ENCODE measurements at places on chromosomes 6 and 20. TPM values are rescaled to one million over a fixed set of nuclear protein-coding genes. Genes with fewer than 3 reads are reported as not detected.

The BEND6 gene
- total RNA-seq = 0.58 TPM

The TRIM40 gene
- total RNA-seq = not detected

The RAET1L gene
- not detected for total RNA-seq

The PACSIN1 gene
- not detected for total RNA-seq

The NFATC2 gene
- total RNA-seq = 11.4 TPM

The SLC32A1 gene
- total RNA-seq = not detected

The PHACTR2 gene
- total RNA-seq = 25.8 TPM

The PROKR2 gene
- total RNA-seq = not detected

- DNase-seq = no peak
- H3K36me3 ChIP-seq = no peaks in the 10 kb centered on the region
These were observed 160.2 kb downstream of the CARMIL1 start for GRCh38 chr6:25439368-25439767.

DNA sequence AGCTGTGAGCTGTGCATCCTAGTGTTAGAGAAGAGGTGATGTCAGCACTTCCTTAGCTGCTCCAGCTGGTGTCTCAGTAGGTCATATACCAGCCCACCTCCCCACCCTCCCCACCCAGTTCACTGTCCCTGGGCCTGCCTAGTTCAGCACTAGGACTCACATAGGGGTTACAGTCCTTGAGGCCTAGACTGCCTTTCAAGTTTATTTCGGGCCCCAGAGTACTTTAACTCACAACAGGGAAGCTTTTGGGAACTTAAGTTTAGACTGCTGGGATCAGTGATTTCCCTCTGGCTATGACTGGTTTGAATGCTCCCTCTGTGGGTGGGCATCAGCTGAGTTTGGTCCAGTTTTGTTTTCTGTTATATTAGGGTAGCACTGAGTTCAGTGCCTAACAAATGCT, 139.2 kb upstream of the MMS22L start:
- no peaks in the 10 kb centered on the region for H3K4me1 ChIP-seq
- no peak overlapping the region for H3K27ac ChIP-seq
- no peak overlapping the region for H3K4me3 ChIP-seq
- no peaks in the 10 kb centered on the region for H3K27me3 ChIP-seq
- DNase-seq = no peak

GRCh38 chr6:96469312-96469711, 52.3 kb upstream of the UFL1 start:
- no peak overlapping the region for H3K27ac ChIP-seq
- no peaks in the 10 kb centered on the region for H3K27me3 ChIP-seq
- peaks cover 7% of the 10 kb centered on the region for H3K4me1 ChIP-seq
- H3K4me3 ChIP-seq = no peak overlapping the region
- no peaks in the 10 kb centered on the region for H3K36me3 ChIP-seq

GRCh38 chr6:169386411-169387057, 132.9 kb upstream of the THBS2 start:
- DNase-seq = no peak
- no peaks in the 10 kb centered on the region for H3K4me1 ChIP-seq
- no peaks in the 10 kb centered on the region for H3K36me3 ChIP-seq
- H3K27me3 ChIP-seq = no peaks in the 10 kb centered on the region
- H3K27ac ChIP-seq = no peak overlapping the region
- no peak overlapping the region for H3K4me3 ChIP-seq

DNA sequence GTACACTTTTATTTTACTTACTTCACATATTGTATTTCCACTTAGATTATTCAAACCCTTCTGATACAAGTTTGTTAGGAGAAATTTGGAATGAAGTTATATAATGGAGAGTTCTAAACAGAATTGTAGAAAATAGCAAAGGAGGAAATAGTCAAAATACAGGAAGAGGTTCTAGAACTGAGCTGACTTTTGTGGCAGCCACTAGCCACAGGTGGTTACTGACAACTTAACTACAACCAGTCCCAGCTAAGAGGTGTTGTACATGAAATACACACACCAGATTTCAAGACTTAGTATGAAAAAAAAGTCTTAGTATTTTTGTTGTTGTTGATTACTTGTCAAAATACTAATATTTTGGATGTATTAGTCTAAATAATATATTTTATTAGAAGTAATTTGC, 727.4 kb upstream of the CITED2 start:
- H3K27me3 ChIP-seq = no peaks in the 10 kb centered on the region
- DNase-seq = no peak
- H3K4me1 ChIP-seq = no peaks in the 10 kb centered on the region
- no peaks in the 10 kb centered on the region for H3K36me3 ChIP-seq
- no peak overlapping the region for H3K4me3 ChIP-seq
- no peak overlapping the region for H3K27ac ChIP-seq

- H3K27me3 ChIP-seq = peaks cover 17% of the 10 kb centered on the region
- H3K36me3 ChIP-seq = no peaks in the 10 kb centered on the region
- H3K4me3 ChIP-seq = peak overlapping the region; percentile 63
- peak; percentile 49 for DNase-seq
These were observed 1.5 kb downstream of the EBF4 start for GRCh38 chr20:2694008-2694471.

GRCh38 chr6:18099511-18099910, 23.0 kb downstream of the NHLRC1 start:
- H3K36me3 ChIP-seq = no peaks in the 10 kb centered on the region
- H3K4me3 ChIP-seq = no peak overlapping the region
- DNase-seq = no peak
- H3K27ac ChIP-seq = no peak overlapping the region
- no peaks in the 10 kb centered on the region for H3K4me1 ChIP-seq
- no peaks in the 10 kb centered on the region for H3K27me3 ChIP-seq

DNA sequence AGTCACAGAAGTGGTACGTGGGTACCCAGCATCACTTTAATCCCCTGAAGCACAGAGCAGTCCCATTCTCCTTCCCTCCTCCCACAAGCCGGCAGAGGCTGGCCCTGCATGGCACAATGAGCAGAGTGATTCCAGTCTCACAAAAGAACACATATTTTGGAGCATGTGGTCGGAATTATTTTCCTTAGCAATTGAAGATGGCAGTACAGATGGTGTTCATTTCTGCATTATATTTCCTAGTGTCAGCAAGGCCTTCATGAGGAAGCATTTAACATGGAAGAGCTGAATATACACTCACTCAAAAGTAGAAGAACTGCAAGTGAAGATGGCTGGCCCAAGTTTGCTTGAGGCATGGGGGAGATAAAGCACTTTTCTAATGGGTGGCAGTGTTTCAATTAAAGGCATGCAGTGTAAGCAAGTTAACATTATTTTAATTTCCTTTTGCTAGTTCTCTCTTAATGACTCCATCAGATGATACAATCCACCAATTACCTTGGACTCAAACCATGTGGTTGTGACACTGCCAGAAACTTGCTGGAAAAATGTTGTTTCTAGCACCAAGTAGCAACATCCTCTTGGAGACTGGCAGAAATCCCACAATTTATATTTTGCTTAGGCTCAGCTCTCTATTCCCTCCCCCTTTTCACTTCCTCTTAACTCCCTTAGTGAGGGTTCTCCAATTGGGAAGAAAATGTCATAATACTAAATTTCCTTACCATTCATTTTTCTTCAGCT, 74.4 kb downstream of the ARHGAP18 start:
- DNase-seq = no peak
- H3K4me3 ChIP-seq = no peak overlapping the region
- H3K36me3 ChIP-seq = peaks cover 7% of the 10 kb centered on the region
- H3K4me1 ChIP-seq = peaks cover 8% of the 10 kb centered on the region

DNA sequence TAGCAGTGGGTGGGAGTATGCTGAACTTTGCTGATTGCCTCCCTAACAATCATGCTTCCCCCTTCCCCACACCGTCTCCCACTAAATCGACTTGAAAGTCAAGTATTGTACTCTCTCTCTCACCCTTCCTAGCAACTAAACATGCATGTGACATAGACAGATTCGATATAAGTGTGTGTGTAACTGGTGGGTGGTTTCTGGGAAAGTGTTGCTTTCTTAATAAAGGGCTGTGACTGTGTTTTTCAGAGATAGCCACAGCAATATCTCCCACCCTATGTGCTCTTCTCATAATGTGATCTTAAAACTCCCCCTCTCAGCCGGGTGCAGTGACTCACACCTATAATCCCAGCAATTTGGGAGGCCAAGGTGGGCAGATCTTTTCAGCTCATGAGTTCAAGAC, 49.3 kb upstream of the E2F3 start:
- H3K36me3 ChIP-seq = no peaks in the 10 kb centered on the region
- no peaks in the 10 kb centered on the region for H3K27me3 ChIP-seq
- no peak for DNase-seq
- no peaks in the 10 kb centered on the region for H3K4me1 ChIP-seq
- H3K27ac ChIP-seq = no peak overlapping the region

DNA sequence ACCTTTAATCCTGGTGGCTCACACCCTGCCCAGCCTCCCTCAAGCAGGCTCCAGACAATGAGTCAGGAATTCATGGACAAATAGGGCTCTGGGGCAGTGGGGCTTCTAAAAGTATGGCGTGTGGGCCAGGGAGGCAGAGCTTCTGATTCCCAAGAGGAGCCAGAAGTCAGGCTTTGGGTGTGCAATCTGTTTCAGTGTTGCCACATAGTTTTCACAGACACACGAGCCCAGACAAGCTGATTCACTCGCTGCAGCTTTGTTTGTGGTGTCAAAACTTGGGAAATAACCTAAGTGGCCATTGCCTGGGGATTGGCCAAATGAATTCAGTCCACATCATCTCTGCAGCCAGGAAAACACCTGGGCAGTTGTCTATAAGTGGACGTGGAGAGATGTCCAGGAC, 9.2 kb downstream of the PEDS1 start:
- DNase-seq = no peak
- no peak overlapping the region for H3K4me3 ChIP-seq
- peaks cover 24% of the 10 kb centered on the region for H3K36me3 ChIP-seq
- H3K27ac ChIP-seq = no peak overlapping the region

DNA sequence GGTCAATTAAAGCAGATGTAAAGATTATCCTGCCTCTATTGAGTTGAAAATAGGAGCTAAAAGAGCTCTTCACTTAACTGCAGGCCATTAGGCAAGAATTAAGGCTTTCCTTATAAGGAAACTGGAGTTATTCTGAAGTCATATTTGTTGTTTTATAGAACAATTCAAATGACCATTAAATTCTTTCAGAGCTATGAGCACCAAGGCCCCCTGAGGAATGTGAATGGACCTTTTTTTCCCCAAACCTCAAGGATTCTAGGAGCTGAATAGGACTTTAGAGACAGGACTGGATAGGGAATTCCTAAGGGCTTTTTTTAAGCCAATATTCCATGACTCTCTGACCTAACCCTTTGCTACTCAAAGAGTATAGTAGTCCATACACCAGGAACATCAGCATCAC, 565.7 kb upstream of the BTBD3 start:
- no peak for DNase-seq
- H3K4me3 ChIP-seq = no peak overlapping the region
- H3K27me3 ChIP-seq = no peaks in the 10 kb centered on the region
- no peaks in the 10 kb centered on the region for H3K36me3 ChIP-seq
- no peak overlapping the region for H3K27ac ChIP-seq

- H3K36me3 ChIP-seq = no peaks in the 10 kb centered on the region
- peaks cover 25% of the 10 kb centered on the region for H3K4me1 ChIP-seq
- H3K27ac ChIP-seq = no peak overlapping the region
- peak; percentile 14 for DNase-seq
These were observed 708.4 kb upstream of the CITED2 start for GRCh38 chr6:140082867-140083297.

- peaks cover 54% of the 10 kb centered on the region for H3K4me1 ChIP-seq
- no peaks in the 10 kb centered on the region for H3K36me3 ChIP-seq
- no peaks in the 10 kb centered on the region for H3K27me3 ChIP-seq
- peak overlapping the region; percentile 94 for H3K27ac ChIP-seq
These were observed 716 bp downstream of the SHPRH start for GRCh38 chr6:145963216-145964068.

DNA sequence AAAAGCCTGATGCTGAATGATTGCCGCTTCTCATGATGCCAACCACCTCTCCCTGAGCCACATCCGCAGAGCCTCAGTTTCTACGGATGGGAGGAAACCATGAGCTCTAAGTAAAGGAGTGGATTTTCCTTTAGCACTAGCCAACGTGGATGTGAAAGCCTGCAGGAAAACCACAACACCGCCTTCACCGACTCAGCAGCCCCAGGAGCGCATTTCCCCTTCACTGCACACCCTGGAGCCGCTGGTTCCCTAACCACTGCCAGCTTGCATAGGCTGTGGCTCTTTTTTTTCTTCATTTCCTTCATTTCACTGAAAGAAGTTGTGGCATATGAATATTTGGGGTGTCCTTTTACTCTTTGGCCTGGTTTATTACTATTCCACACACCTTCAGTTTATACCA, 50.5 kb upstream of the SSTR4 start:
- H3K27ac ChIP-seq = no peak overlapping the region
- no peak for DNase-seq
- H3K4me3 ChIP-seq = no peak overlapping the region

- H3K36me3 ChIP-seq = no peaks in the 10 kb centered on the region
- no peak overlapping the region for H3K4me3 ChIP-seq
- no peaks in the 10 kb centered on the region for H3K4me1 ChIP-seq
- no peak overlapping the region for H3K27ac ChIP-seq
- no peak for DNase-seq
- H3K27me3 ChIP-seq = no peaks in the 10 kb centered on the region
These were observed 247.0 kb downstream of the IBTK start for GRCh38 chr6:82000551-82000950.

GRCh38 chr6:132213191-132213590, 188.1 kb downstream of the MOXD1 start:
- no peak overlapping the region for H3K27ac ChIP-seq
- H3K27me3 ChIP-seq = no peaks in the 10 kb centered on the region
- H3K4me1 ChIP-seq = no peaks in the 10 kb centered on the region
- H3K36me3 ChIP-seq = no peaks in the 10 kb centered on the region

DNA sequence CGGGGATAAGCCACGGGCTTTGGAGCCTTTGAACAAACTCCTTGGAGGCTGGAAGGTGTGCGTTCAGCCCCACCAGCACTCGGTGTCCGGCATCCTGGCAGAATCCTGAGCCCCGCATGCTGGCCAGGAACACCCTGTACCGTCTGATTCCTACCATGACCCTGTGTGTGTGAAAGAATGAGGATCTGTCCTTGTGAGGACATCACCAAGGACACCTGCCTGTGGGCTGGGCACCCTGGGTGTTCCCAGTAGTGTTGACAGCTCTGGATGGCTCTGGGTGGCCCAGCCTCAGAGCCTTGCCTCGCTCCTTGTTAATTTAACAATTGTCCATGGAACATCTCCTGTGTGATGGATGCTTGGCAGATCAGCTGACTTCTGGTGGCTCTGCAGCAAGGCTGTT, 234.3 kb downstream of the QKI start:
- DNase-seq = no peak
- H3K36me3 ChIP-seq = no peaks in the 10 kb centered on the region
- H3K4me3 ChIP-seq = no peak overlapping the region
- no peaks in the 10 kb centered on the region for H3K27me3 ChIP-seq
- H3K27ac ChIP-seq = no peak overlapping the region
- H3K4me1 ChIP-seq = no peaks in the 10 kb centered on the region

DNA sequence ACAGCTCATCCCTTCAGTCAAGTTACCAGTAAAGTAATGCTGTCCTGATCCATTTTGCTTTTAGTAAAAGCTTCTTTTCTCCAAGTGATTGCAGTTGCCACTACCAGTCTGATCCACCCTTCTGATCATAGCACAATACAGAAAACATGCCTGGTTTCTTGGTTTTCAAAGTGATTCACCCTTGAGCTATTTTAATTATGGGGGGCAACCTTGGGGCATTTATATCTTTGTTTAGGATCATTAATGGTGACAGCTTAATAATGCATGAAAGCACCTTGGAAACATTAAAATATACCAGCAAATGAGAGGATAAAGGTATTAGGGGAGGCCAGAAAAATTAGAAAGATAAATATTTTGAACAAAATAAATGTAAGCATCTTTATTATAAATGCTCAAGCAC, 38.4 kb downstream of the LRRC1 start:
- H3K4me1 ChIP-seq = peaks cover 16% of the 10 kb centered on the region
- H3K4me3 ChIP-seq = no peak overlapping the region
- H3K27ac ChIP-seq = no peak overlapping the region
- DNase-seq = no peak

GRCh38 chr6:110322874-110323242, 35.3 kb downstream of the METTL24 start:
- no peaks in the 10 kb centered on the region for H3K36me3 ChIP-seq
- H3K4me3 ChIP-seq = no peak overlapping the region
- no peaks in the 10 kb centered on the region for H3K27me3 ChIP-seq
- peak overlapping the region; percentile 57 for H3K27ac ChIP-seq
- H3K4me1 ChIP-seq = peaks cover 66% of the 10 kb centered on the region
- DNase-seq = no peak

Data from stomach (tissue), 19 donors.